ENCODE measurements at places on chromosomes 13 and 19. TPM values are rescaled to one million over a fixed set of nuclear protein-coding genes. Genes with fewer than 3 reads are reported as not detected.

The ZBTB32 gene
- not detected for total RNA-seq

The DIAPH3 gene
- not detected for total RNA-seq

The CEACAM16 gene
- total RNA-seq, result not detected

The KLK3 gene
- total RNA-seq, result not detected

DNA sequence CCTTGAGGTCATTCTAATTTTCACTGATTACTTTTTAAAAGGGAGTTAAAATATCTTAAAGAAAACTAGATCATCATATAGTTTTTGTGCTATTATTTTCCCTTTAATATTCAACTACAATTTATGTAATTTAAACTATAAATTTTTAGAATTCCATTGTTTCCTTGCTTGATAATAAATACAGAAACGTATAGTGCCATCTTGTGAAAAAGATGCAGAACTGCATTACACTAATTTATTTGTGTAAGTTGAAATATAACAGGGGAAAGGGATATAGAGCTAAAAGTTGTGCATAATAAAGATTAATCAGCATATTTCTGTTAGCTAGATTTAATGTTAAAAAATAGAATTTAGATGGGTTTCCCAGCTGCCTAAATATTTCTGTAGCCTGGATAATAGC, 61.5 kb upstream of the TDRD3 start:
- H3K36me3 ChIP-seq, result no peaks in the 10 kb centered on the region
- no peak for DNase-seq
- H3K27me3 ChIP-seq, result no peaks in the 10 kb centered on the region
- H3K4me3 ChIP-seq, result no peak overlapping the region
- no peaks in the 10 kb centered on the region for H3K4me1 ChIP-seq

- no peaks in the 10 kb centered on the region for H3K4me1 ChIP-seq
- H3K27me3 ChIP-seq, result no peaks in the 10 kb centered on the region
- no peak overlapping the region for H3K4me3 ChIP-seq
- H3K27ac ChIP-seq, result no peak overlapping the region
These were observed 7.2 kb downstream of the WDR18 start for GRCh38 chr19:991174-991931.

DNA sequence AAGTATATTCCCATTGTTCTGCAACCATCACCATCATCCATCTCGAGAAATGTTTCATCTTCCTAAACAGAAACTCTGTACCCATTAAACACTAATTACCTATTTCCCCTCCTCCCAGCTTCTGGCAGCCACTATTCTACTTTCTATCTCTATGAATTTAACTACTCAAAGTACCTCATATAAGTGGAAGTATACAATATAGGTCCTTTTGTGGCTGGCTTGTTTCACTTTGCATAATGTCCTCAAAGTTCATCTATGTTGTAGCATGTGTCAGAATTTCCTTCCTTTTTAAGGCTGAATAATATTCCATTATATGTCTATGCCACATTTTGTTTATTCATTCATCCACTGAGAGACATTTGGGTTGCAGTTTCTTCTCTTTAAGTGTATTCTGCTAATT, 159.4 kb downstream of the KCNRG start:
- H3K4me3 ChIP-seq, result no peak overlapping the region
- no peak for DNase-seq
- no peak overlapping the region for H3K27ac ChIP-seq
- no peaks in the 10 kb centered on the region for H3K36me3 ChIP-seq

- peak; percentile 90 for DNase-seq
- no peaks in the 10 kb centered on the region for H3K27me3 ChIP-seq
These were observed 17.7 kb downstream of the TMEM161A start for GRCh38 chr19:19120308-19121231.

GRCh38 chr19:56108447-56109195, 12.5 kb downstream of the ZNF787 start:
- peak overlapping the region; percentile 11 for H3K4me3 ChIP-seq
- DNase-seq, result peak; percentile 72
- H3K4me1 ChIP-seq, result no peaks in the 10 kb centered on the region
- H3K36me3 ChIP-seq, result no peaks in the 10 kb centered on the region
- H3K27me3 ChIP-seq, result no peaks in the 10 kb centered on the region

- H3K4me3 ChIP-seq, result peak overlapping the region; percentile 35
- H3K27me3 ChIP-seq, result no peaks in the 10 kb centered on the region
These were observed 4.8 kb downstream of the EMP3 start for GRCh38 chr19:48330012-48330681.

- no peak overlapping the region for H3K27ac ChIP-seq
- DNase-seq, result no peak
- no peaks in the 10 kb centered on the region for H3K4me1 ChIP-seq
These were observed 54.0 kb upstream of the TPM4 start for GRCh38 chr19:16022251-16022650.

Measured in uterus (tissue), 4 donors.